ENCODE measurements at places on chromosomes 12 and 14.

DNA sequence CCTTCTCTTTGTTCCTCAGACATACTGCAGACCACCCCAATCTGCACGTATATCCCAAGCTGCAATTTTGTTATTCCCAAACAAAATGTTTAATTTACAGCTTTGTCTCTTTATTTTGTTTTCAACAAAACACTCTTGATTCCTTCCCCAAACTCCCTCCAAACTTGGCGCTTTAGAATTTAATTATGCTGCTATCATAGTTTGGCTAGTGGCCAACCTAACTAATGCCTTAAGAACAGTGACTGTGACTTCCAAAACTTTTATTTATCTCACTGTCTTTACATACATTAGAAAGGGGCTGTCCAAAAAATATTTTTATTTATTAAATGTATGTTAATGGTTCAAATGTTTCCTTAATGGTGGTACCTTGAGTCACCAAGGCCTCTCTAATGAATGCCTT, 7.1 kb downstream of the TMBIM4 start:
- no peak for DNase-seq

- no peak for DNase-seq
Measured at GRCh38 chr14:98301681-98302080, 970.3 kb downstream of the BCL11B start.

GRCh38 chr12:113591480-113591974, 119.9 kb upstream of the LHX5 start:
- no peak for DNase-seq

GRCh38 chr12:80100591-80100990, 1.3 kb downstream of the OTOGL start:
- no peak for DNase-seq

- DNase-seq: no peak
Measured at GRCh38 chr14:57297852-57298251, 29.1 kb downstream of the AP5M1 start.

DNA sequence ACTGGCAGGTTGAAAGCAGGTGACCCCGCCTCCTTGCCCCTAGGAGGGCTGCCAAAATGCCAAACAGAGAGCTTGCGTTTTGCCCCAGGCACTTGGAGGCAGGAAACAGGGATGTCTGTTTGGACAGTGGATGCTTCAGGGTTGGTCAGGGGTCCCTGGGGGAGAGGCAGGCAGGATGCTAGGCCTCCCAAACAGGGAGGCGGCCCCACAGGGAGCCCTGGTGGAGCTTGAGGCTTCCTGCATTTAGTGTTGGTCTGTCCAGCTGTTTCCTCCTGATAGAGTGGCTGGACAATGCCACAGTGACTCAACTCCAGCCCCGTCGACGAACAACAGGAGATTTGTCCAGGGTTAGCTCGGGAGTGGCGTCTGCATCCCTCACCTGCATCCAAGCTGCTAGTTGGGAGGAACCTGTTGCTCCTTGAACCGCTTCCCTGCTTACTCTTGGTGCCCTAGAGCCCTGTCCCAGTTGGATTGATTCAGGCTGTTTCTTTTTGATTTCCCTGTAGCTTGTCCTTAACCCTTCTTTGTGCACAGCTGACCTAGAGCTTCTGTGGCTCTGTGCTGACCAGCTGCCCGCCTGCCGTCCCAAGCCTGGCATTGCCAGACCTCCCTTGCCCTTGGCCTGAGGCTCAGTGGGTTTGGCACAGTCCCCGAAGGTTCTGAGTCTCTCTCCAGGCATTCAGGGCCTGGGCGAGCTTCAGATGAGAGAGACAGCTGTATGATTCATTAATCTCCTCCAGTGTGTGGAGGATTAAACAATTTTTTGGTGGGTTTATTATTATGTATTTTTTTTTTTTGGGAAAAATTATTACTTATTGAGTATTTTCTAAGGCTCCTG, 45.9 kb downstream of the TSPAN9 start:
- peak; percentile 96 for DNase-seq

DNA sequence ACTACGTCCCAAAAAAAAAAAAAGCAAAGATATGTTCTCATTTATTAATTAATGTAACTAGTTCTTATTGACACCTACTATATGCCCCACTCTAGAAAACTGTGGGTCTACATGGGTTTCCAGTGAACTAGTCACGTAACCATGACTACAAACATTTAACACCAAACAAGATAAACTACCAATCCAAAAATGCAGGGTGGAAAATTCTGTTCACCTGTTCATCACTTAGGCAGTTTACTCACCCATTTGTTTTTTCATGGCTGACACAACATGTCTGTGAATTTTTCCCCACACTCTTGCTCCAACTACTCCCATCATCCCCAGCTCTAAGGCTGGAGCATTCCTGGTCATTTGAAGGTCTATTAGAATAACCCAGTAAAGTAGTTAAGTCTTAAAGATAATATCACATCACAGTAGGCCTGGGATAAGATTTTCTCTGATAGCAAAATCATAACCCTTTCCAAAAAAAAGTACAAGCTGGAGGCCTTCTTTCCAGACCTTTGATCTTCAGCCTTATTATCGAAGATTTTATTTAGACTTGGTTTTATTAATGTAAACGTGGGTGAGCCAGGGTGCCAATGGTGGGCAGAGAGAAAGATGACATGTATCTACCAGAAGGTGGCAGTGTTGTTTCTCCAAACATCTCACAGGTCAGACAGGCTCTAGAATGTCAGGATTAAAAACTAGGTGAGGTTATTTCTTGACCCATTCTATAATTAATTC, 61.6 kb upstream of the DAAM1 start:
- DNase-seq: no peak

- DNase-seq: no peak
Measured at GRCh38 chr14:59229653-59230406, 41.4 kb downstream of the DAAM1 start.

- DNase-seq: no peak
Measured at GRCh38 chr12:45774508-45775162, 45.1 kb downstream of the ARID2 start.

- no peak for DNase-seq
Measured at GRCh38 chr14:73599499-73599898, 7.8 kb downstream of the ACOT4 start.

DNA sequence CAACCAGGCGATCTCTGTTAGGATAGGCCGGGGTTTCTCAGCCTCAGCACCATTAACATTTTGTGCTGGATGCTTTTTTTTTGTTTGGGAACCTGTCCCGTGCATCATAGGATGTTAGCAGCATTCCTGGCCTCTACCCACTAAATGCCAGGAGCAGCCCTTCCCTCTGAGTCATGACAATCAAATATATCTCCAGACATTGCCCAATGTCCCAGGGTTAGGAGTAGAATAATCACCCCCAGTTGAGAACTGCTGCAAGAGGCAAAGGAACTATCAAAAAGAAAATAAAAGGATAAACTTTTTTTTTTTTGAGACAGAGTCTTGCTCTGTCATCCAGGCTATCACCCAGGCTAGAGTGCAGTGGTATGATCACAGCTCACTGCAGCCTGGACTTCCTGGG, 76.0 kb downstream of the ACACB start:
- peak; percentile 60 for DNase-seq

GRCh38 chr14:50733494-50733893, 65.4 kb upstream of the SAV1 start:
- no peak for DNase-seq

DNA sequence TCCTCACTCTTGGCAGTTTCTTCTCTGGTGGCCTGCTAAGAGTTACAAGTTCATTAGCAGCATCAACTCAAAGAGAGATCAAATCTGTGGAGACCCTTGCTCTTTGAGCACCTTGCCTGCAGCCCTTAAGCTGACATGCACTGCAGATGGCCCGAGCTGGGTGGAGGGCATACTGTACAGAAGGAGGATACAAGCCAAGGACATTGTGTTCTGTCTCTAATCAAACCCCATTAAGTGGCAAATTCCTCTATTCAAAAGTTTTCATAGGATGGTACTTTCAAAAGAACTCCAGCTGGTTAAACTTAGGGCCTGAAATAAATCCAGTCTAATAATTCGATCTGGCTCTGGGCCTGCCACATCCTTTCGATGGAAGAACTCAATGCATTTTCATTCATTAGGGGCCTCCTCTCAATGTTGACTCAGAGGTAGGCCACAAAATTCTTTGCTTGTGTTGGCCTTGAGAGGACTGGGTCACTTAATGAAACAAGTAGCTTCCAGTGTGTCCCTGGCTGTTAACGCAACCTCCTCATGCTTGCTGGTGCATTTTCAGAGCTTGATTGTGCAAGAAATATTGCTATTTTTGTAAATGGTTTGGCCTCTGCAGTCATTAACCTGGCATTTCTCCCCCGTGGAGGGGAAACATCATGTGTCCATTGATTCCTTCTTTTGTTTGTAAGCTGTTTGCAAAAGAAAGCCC, 318.2 kb downstream of the NUAK1 start:
- no peak for DNase-seq

Measured in MG63 (cell line).